Stimulated activated CD4-positive, alpha-beta T cell treated with anti-CD3 and anti-CD28 coated beads, TNF-alpha, amount 100 ng/mL, for 1 hour (primary cell): ENCODE measurements at places on chromosomes 2 and 18.
A peak's percentile ranks its signal among the peaks of the same experiment; 100 is the strongest.

DNA sequence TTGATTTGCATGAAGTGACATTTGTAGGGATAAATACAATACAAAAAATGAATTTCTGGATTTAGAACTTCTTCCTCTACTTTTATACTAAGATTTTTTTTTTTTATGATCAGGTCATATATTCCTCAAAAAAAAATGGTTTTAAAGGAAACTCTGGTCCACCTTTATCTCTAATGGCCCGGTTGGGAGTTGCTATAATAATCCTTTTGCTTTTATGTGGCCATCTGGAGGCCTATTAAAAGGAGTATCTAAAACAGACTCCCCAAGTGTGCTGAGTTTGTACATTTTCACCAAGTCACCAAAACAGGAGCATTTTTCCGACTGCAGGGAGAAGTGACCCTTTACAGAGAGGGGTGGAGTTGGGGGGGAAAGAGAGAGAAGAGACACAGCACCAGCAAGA, 329.2 kb upstream of the FIGN start:
- no peak for DNase-seq

GRCh38 chr18:35143622-35144596, 96.9 kb upstream of the ZNF397 start:
- DNase-seq, result no peak

GRCh38 chr2:39525636-39526412, 88.7 kb upstream of the MAP4K3 start:
- no peak for DNase-seq

GRCh38 chr18:48724442-48724841, 185.6 kb downstream of the CTIF start:
- no peak for DNase-seq

GRCh38 chr2:33205693-33206434, 259.1 kb downstream of the LTBP1 start:
- DNase-seq, result no peak

DNA sequence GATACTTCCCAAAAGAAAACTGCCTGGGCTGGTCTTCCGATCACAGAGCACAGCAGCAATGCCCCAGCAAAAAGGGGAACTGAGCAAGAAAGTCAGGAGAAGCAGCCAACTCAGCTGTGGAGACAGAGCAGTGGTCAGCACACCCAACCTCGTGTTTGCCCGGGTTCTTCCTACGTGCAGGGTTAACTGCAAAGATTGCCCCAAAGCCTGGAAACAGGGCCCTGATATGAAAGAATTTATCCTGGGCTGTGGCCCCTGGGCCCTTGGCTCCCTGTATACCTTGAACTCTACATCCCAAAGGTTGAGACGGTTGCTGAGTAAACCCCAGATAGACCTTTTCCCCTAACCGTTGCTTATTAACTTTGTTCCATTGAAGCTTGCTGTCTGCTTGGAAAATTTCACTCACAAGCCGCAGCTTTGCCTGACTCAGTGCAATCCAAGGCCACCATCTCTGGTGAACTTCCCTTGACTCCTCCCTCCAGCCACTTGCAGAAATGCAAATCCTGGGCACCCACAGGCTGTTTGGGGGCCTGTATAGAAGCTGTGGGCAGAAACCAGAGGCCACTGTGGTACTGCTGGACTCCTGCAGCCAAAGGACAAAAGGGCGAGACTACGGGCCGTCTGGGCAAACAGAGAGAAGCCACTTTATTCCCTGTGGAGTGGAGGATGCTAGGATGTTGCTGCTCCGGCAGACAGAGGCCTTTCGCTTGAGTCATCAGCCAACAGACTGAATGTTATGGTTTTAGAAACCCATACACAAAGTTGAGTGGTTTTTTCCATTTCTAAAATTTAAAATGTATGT, 18.2 kb downstream of the NRP2 start:
- no peak for DNase-seq

DNA sequence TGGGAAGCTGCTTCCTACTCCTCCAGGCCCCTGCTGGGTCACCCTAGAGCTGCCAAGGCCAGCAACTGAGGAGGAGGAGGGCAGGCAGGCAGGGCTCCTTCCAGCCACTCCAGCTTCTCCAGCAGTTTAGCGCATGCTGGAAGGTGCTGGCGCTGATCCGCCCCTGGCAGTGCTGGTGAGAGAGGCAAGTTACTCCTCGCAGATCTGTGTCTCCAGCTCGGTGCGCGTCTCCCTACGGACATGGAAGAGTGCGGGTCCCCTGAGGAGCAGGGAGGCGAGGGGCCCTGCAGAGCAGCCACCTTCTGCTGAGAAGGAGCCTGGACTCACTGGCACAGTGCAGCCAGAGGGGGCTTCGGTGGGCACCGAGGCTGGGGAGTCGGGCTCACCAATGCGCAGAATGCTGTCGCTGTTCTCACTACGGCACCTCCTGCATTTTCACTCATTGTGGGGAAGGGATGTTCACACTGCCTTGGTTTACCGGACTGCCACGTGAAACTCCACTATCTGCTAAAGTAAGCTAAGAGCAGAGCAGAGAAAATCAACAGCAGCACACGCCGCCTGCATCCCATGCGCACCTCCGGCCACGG, 206.0 kb downstream of the HDAC4 start:
- DNase-seq, result no peak

- no peak for DNase-seq
Observed at GRCh38 chr2:236550701-236551465, 18.7 kb upstream of the ACKR3 start.

- DNase-seq, result no peak
Observed at GRCh38 chr2:181041661-181042060, 61.3 kb downstream of the UBE2E3 start.

- no peak for DNase-seq
Observed at GRCh38 chr2:17747684-17748452, 5.7 kb downstream of the SMC6 start.

DNA sequence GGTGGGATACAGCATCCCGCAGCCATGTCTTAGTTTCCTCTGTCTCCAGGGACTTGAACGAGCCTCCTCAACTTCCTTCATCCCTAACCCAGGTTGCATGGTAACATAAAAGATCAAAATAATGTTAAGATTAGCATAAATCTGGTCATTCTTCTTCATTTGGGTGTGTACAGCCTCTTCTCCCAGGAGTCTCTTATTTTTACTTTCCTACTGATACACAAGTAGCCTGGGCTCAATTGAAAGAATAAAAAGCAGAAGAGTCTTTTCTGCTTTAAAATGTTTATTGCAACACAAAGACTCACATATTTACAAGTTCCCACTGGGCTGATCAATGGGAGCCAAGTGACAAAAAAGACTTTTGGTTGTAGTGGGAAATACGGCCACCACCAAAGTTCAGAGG, 137.9 kb upstream of the PID1 start:
- DNase-seq, result no peak

DNA sequence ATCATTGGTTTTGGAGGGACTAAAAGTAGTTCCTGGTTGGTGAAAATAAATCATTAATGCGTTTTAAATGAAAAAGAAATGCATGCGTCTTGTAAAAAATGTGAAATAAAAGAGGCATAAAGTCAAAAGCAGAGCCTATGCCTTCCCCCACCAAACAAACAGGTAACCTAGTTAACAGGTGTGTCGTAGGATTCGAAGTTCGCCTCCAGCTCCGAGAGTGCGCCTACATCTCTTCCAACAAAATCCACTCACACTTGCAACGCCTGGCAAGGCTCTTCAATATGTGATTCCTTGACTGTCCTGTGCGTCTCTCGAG, 677 bp upstream of the SMAD4 start:
- DNase-seq, result no peak

- DNase-seq, result peak; percentile 39
Observed at GRCh38 chr2:218995972-218996711, 2.9 kb upstream of the CRYBA2 start.

DNA sequence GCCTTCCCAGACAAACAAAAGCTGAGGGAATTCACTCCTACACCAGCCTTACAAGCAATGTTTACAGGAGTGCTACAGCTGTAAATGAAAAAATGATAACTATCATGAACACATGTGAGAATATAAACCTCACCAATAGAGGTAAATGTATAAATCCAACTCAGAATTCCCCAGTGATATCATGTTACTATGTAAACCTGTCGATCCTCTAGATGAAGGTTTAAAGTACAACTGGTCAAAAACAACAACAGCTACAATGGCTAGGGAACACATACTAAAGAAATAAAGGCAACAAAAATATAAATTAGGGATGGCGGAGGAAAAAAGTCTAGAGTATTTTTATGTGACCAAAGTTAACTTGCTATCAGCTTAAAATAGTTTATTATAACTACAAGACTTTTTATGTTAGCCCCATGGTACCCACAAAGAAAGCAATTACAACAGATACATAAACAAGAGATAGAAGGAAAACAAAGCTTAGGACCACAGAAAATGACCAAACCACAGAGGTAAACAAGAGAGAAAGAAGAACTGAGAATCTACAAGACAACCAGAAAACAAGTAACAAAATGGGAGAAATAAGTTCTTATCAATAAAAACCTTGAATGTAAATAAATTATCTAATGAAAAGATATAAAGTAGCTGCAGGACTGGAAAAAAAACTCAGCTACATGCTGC, 8.3 kb downstream of the CERKL start:
- no peak for DNase-seq

DNA sequence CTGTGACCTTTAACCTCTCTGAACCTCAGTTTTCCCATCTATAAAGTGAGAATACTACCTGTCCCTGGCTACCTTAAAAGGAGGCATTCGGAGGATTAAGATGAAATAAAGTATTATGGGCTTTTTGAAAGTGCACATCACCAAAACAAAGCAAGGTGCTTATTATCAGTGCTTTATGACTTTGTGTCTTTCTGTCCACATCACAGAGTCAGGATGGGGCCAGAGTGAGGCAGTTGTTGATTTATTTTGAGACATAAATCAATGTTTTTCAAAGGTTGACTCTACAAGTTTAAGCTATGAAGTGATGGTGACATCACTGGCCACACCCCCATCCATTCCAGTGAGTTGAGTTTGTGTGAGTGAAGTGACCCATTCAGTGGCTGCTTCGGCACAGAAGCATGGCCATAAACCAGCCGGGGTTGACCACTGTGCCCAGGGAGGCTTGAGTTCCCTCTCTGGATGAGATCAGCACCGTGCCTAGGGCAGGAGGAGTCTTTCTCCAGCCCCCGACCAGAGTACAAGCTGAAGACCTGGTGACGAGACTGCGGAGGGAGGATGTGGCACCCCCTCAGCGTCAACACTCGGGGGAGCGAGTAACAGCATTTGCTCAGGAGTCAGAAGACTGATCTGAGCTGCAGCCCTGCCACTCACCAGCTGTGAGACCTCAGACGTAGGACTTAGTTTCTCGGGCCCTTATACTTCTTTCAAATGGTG, 89.0 kb upstream of the PPP1CB start:
- DNase-seq, result no peak

DNA sequence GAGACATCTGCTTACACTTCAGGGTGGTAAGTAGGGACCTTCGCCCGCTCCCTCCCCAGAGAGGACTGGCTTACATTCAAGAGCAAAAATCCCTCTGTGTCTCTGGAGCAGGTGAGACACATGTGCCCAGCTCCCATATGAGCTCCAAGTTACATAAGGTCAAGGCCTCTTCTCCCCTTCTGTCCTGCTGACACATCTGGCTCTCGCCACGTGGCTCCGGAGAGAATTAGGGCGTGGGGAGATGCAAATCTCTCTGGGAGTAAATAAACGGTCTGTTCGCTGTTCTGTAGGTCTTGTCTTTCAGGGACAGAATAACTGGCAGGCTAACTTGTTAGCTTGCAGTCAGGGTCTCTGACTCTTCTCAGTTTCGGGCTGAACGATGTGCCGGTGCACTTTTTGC, 16.2 kb downstream of the MRO start:
- DNase-seq, result no peak

DNA sequence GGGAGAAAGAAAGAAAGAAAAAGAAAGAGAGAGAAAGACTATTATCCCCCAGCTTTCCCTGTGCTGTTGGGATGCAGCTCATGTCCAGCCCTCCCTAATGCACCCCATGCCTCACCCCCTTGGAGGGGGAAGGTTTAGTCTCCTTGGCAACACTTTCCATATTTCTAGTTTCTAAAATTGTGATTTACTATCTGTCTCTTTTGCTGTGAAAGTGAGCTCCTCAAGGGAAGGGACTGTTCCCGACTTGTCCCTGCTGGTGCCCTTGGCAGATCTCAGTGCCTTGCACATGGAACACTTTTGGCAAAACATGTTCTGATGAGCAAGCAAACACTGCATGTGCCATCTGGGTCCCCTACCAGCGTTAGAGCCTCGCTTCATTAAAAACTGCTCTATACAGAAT, 11.7 kb upstream of the NAPG start:
- DNase-seq, result no peak

GRCh38 chr2:104504331-104505073, 349.4 kb upstream of the POU3F3 start:
- DNase-seq, result no peak

- no peak for DNase-seq
Observed at GRCh38 chr18:10928772-10929373, 220.5 kb downstream of the PIEZO2 start.

DNA sequence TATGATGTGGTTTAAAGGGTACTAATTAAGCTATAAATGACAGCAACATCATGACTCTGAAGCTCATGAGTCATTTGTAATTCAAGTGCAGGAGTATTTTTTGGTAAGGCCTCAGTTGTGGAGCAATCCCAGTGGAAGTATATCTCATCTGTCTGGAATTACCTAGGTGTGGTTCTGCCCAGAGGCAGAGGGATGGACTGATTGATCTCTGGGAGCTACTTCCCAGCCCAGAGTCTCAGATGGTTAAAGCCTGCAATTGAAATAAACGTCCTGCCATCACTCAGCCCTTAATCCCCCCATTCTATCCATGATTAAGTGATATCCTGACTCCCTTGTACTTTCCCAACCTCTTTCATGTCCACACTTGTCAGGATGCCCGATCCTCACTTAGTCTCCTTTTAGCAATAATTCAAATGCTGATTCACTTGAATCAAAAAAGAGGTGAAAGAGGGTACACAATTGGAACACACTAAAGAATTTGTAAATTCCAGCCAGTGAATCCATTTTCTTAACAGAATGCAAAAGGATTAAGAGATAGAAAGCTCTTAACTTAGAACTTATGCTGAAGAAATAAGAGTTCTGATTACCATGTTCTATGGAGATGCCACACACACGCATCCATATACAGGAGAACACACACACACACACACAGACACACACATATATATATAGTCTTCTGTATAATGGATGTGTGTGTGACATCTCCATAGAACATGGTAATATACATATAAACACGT, 664.4 kb downstream of the NYAP2 start:
- DNase-seq, result no peak
